Activated T-cell treated with anti-CD3 and anti-CD28 coated beads, Interleukin-2, amount 50 U/mL, for 24 hours (primary cell): ENCODE measurements at places on chromosomes 3 and 15.

- DNase-seq, result no peak
Measured at GRCh38 chr3:120641696-120642246, 40.3 kb downstream of the HGD start.

GRCh38 chr15:89009080-89009479 lies 79.2 kb upstream of the ABHD2 start:
- no peak for DNase-seq

DNA sequence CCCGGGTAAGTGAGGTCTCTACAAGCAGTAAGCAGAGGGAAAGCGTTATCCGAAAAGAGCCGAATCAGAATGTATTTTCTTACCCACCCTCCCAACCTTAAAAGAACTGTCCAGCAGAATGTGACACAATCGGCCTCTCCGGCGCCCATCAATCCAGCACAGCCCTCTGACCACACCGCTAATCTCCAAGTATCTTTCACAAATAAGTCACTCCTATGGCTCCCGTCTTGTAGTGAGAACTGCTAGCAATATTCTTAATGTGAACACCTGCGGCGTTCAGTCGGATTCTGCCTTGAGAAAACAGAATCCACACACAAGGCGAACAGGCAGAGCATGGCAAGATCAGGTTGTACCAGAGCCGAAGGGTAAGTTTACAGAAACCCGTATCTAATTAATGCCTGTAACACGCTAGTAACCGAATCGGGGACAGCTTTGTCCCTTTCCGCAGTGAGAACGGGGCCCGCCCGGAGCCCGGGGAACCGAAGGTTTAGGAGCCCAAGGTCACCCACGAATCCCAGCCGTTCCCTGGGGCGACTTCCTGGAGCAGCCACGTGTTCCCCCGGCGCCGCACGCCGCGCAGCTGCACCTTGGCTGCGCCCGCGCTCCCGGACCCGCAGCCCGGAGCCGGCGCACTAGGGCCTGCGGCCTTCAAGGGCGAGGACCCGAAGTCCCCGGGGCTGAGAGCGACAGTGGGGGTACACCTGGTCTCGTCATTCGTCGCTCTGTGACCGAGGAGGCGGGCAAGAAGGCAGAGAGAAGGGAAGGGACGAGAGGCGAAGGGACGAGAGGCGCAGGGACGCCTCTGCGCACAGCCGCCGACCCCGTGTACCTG lies 672 bp downstream of the TFRC start:
- DNase-seq, result peak; percentile 80

- DNase-seq, result peak; percentile 73
Measured at GRCh38 chr3:113532698-113533533, 561 bp downstream of the SIDT1 start.

DNA sequence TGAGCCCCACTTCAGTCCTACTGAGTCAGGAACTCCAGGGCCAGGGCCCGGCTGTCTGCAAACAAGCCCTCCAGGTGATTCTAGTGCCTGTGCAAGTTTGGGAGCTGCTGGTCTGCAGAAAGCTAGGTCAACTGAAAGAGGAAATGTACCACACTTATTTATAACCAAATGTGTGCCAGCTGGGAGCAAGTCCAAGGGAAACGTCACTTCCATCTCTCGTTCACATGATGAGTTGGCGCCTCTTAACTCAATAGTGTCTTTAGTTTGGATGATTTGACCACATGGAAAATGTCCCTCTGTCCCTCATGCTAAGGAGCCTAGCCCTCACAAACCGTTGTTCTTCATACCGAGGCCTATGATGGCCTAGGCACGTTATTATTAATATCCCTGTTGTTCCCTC lies 43.2 kb downstream of the GOLGA8S start:
- DNase-seq, result no peak

DNA sequence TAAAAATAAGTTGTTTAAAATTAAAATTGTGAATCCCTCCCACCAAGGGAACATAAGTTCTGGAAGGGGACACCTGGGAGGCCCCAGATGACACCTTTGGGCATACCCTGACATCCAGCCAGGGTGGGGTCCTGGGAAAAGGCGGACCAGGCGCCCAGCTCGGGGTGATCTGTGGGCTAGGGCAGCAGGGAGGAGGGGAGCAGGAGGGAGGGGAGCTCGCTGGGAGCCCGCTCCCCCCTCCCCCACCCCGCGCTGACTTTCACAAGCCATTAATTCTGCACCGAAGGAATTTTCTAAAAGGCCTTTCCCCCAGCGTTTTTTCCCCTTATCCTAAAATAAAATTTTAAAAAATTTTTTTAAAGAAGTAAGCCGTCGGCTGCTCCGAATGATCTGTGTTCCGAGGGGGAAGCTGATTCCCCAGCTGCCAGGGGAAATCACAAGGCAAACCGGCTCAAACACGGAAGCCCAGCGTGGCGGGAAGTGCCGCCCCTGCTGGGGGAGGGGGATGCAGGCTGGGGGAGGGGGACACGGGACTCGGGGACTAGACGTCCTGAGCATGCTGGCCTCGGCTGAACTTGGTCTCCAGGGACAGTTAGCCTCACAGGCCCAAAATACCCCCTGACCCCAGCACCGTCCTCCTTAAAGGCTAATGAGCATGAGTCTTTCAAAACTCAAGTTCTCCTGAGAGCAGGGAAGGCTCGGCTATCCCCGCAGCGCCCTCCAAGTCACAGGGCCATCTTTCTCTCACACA lies 13.9 kb downstream of the PLXND1 start:
- DNase-seq, result no peak

DNA sequence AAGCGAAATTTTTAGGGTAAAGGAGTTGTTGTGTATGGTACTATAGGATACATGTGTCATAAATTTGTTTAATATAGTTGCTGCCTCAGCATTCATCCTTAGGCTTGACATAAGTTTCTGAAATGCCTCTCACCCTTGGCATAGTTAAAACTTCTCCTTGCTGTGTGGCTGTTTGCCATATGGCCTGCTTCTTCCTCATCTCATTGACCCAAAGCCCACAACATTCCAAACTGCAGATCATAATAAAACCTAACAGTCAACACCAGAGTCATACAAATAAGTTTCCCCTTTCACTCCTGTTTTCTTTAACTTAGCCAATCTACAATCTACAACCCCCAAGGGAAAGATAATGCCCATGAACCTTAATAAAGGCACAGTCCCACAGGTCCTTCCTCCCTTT lies 136.6 kb downstream of the TMCC1 start:
- no peak for DNase-seq

- DNase-seq, result no peak
Measured at GRCh38 chr3:4765212-4765611, 214.0 kb upstream of the BHLHE40 start.

GRCh38 chr3:100023150-100023549 lies 91.2 kb downstream of the FILIP1L start:
- DNase-seq, result no peak

DNA sequence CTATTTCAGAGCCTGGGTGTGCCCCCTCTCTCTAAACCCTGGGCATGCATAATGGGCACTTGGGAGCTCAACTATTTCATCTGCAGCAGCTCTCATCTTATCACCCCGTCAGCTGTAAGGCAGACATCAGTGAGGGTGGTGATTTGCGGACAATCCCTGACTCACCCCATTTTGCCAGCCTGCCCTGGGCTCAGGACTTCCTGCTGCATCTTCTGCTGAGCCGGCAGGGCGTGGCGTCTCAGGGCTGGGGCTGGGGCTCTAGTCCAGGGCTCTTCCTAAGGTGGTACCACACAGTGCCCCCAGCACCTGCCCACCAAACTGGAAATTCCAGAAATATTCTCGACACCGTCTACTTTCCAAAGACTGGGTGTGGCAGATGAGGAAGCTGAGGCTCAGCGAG lies 925 bp upstream of the PSTPIP1 start:
- DNase-seq, result peak; percentile 70

GRCh38 chr3:151925876-151926275 lies 52.4 kb downstream of the SUCNR1 start:
- DNase-seq, result no peak

DNA sequence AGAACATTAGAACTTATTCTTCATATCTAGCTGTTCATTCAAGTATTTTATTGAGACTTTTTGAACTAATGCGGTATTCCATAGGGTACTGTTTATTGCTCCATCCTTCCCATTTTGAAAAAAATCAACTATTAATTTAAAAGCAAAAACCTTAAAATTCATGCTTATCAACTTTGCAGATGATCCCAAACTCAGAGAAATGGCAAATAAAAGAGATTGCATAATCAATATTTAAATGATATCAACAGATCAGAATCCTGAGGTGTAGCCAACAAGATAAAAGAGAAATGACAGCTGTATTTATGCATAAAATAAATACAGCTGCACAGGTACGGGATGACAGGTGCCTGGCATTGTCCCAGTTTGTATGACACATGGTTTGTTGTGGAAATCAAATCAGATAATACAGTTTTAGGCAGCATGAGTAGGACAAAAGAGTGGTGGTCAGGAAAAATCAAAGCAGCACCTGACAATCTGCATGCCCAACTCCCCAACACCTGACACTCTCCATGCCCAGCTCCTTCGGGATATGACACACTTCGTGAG lies 42.4 kb upstream of the CMTM8 start:
- DNase-seq, result no peak

DNA sequence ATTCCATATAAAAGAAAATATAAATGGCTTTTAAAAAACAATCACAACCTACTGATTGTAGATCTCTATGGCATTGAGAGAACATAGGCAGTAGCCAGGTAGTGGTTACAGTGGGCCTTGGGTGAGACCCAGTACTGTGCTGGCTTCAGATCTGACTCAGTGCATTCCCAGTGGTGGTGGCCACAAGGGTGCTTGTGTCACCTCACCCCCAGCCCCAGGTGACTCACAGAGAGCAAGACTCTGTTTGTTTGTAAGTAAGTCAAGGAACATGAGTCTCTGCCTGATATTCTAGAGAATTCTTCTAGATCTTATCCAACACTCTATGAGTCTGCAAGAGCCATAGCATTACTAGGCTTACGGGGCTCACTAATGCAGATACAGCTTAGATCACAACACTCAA lies 118.8 kb upstream of the AZI2 start:
- no peak for DNase-seq

- DNase-seq, result no peak
Measured at GRCh38 chr3:161093895-161094294, 11.3 kb downstream of the B3GALNT1 start.

DNA sequence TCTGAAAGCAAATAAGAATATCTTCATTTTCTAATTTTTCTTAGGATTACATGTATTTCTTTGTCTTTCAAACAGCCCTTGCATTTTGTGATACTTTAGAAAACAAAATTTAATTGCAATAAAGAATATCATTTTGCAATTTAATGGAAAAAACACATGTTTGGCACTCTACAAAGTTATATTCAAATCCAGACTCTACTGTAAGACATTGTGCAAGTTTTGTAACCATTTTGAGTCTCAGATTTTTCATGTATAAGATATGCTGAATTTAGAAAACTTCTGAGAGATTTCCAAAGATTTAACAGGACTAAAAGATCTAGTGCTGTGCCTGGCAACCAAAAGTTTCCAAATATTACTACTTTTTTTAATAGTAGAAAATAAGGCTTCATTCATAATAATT lies 187.1 kb upstream of the AGTR1 start:
- DNase-seq, result no peak

- no peak for DNase-seq
Measured at GRCh38 chr3:2897821-2898220, 212.4 kb downstream of the IL5RA start.

DNA sequence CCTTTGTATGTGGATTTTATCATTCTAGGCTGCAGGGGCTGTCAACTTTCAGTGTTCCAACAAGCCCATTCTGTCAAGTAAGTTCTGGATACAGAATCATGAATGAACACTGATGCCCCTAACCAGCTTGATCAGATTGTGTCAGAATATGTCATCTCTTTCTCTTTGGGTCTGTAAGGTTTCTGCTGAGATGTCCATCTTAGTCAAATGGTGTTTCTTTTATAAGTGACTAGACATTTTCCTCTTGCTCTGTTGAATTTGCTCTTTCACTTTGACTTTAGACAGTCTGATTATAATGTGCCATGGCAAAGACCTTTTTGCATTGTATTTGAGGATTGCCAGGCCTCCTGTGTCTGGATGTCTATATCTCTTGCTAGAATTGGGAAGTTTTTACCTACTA lies 660.9 kb upstream of the CBLB start:
- no peak for DNase-seq

DNA sequence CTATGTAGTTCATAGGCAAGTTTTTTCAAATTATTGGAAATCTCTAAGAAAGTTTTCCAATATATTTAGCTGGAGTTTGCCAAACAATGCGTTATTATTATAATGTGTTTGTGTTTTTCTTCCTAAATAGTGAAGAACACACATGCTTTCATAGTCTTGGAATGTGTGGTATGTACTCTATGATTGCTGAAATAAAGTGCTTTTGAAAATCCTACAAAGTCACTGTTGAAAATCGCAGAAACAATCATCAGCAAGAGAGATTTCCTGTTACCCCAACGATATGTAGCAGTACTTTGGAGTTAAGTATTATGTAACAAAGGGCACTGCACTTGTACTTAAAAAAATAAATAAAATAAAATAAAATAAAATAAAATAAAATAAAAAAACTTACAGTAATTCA lies 796.2 kb downstream of the NAALADL2 start:
- DNase-seq, result no peak

- no peak for DNase-seq
Measured at GRCh38 chr3:106231086-106231485, 362.3 kb upstream of the CBLB start.

GRCh38 chr3:27728195-27729087 lies 6.3 kb upstream of the EOMES start:
- peak; percentile 49 for DNase-seq

DNA sequence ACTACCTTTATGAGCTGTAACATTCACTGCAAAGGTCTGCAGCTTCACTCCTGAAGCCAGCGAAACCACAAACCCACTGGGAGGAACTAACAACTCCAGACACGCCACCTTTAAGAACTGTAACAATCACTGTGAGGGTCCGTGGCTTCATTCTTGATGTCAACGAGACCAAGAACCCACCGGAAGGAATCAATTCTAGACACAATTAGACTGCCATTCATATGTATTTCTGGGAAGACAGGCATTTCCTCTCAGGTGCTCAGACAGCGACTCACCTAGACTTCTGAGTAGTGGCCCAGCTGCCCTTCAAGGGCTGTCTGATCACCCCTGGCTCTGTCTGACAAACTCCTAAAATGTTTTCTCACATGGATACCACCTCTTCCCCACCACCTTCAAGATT lies 506.8 kb downstream of the PDCD6IP start:
- no peak for DNase-seq

DNA sequence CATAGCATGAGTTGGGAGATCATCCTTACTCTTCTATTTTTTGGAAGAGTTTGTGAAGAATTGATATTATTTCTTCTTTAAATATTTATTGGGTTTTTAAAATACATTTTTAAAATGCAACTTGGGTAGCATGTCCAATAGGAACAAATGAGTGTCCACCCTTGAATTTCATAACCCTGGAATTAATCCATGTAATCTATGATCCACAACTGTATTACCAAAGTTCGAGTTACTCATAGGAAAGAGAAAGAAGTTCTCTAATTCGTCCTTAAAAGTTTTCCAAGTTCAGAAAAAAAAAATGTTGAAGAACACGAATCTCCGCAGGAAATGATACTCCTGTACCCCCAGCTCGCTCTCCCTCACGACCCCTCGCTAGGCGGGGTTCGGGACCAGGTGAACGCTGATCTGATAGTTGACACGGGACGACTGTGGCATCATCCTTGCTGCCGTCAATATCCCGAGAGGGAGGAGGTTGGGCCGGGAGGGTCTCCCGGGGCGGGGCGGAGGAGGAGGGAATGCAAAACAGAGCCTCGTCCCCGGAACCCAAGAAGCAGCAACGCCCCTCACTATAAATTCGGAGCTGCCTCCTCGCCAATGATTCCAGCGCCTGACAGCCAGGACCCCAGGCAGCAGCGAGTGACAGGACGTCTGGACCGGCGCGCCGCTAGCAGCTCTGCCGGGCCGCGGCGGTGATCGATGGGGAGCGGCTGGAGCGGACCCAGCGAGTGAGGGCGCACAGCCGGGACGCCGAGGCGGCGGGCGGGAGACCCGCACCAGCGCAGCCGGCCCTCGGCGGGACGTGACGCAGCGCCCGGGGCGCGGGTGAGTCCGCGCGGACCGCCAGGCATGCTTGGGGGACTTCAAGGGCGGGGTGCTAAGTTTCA lies at the start of gene AGTR1:
TSS of gene AGTR1 (plus strand) at position 598 of the 884 bp plus-strand sequence. CDS start 43,133 bp downstream, outside the sequence.
- no peak for DNase-seq
